ENCODE measurements at places on chromosomes 1 and 21.

- no peak for DNase-seq
These were observed 2.7 kb downstream of the ZBTB18 start for GRCh38 chr1:244053831-244054230.

DNA sequence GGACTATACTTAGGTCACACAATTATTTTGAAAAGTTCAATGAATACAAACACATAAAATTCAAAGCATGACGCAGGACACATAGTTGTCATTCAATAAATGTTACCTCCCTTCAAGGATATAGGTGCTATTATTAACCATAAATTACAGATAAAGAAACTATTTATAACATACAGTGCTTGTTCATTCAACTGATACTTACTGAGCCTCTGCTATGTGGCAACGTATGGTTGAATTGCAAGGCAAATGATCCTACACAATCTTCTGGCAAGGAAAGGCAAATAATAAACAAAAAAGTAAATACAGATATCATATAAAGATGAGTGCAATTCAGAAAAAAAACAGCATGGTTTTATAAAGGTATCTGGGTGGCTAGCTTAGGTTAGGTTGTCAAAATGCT is 614.7 kb downstream of the LTN1 start:
- DNase-seq: no peak

- DNase-seq: no peak
These were observed 110.8 kb downstream of the GREM2 start for GRCh38 chr1:240501115-240501514.

DNA sequence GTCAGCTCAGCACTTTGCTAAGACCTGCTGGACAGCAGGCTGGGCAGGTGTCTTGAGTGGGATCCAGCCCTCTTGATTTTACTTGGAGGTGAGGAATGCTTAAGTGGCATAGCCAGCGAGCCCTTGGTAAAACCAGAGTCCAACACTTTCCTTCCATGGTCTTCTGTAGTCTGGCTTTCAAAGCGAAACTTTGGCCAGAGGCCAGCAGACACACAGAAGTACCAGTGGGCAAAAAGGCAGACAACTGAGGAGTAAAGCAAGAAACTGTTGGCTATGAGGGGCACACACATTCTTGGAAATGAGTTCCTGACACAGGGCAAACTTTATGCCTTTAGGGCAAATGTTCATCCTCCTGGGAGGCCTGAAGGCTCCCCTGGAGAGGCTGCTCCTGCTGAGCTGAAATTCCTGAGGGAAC is 281.0 kb upstream of the POU3F1 start:
- no peak for DNase-seq

GRCh38 chr1:53521924-53522552 is 62.8 kb downstream of the DMRTB1 start:
- no peak for DNase-seq

DNA sequence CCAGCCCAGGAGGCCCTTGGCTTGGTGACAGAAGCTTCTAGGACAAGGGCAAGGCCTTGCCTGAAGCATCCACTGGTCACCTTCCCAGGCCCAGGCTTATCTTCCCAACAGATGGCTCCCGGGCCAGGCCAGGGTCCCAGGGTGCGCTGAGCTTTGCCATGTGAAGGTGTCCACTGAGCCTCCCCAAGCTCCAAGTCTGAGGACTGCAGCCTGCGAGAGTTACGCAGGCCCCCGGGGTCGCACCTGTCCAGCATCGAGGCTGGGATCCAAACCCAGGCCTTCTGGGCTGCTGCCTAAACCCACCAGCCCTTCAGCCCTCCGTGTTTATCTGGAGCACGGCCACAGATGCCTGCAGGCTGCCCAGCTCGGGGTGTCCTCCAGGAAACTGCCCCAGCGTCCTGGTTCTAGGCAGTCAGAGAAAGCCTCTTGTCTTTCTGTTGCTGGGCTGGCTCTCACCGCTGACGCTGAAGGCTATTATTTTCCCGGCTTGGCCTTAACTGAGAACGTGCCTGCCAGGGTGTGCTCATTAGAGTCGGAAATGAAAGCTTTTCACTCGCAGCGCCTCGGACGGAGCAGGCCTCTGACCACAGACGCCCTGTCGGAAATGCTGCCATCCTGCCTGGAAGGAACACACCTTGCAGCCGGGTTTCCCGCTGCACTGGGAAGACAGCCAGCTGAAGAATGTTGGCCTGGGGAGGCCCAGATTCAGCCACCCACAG is 71.4 kb downstream of the MEGF6 start:
- DNase-seq: no peak

DNA sequence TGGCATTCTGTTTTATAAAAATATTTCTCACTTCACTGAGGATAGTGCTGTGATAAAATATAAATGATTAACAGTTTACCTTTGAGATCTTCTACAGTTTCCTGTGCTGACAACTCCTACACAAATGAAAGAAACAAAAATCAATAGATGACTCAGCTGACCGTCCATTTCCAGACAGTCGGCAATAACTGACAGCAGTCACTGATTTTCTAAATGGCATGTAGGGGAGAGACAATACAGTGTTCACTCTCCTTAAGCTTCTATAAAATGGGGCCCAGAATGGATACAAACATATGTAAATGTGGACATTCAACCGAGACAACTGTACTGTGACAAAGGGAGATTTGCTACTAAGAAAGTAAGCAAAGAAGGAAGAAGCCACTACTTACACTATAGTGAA is 34.3 kb downstream of the PCNX2 start:
- DNase-seq: no peak

DNA sequence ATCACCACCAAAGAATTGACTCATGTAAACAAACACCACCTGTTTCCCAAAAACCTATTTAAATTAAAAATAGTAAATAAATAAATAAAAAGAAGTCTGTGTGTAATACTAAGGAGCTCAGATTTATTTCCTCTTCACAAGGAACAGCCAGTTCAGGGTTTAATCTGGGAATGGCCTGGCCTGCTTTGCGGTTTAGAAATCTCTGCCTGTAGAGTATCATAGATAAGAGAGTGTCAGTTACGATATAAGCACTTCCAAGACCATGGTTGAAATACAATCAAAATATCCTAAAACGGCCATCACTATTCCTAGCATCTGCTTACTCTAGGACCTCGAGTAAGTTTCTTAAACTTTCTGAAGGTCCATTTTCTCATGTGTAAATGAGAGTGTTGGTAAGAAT is 274.4 kb downstream of the PLPP3 start:
- DNase-seq: no peak

DNA sequence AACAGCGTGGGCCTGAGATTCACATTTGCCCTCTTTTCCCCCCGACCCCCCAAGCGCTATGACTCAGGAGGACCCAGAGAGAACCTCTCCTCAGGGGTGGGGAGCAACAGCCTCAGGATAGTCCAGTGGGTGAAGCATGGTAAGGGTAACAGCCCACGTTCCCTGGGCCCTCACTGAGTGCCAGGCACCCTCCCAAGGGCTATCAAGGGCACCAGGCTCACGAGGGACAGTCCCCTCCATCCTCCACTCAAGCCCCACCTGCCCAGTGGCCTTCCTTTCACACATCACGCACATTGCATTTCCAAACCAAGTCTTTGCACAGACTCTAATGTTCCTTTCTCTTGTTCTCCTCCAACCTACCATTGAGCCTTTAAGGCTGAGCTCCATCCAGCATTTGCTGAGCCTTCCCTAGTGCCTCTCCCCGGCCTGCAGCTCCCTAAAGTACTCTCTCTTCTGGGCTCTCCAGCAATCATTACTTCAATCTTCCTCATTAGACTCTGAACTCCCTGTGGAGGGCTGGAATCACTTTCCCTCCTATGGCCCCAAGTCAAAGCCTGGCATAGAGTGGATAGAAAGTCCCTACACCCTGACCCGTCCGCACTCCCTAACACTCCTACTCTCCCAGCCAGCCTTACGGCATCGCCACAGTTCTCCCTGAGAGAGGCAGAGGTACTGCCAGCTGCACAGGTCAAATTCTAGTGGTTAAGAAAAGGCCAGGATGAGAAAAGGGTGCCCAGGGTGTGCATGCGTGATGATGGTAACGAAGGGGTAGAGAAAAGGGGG is 1.0 kb downstream of the AKR7A2 start:
- DNase-seq: no peak

DNA sequence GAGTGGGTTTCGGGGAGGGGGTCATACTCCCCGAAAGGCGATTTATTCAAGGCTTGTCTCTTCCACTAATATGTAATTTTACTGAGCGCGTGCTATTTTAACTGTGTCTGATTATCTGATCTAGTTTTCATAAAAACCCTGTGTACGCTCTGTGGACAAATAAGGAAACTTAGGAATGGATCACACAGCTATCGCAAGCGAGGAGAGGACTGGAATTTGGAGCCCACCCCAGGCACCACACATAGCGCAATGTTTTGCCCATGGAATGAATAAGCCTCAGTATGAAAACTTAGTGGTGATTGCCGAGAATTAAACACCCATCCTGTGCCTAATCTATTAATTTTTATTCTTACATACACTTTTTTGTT is 9.8 kb upstream of the RAB42 start:
- no peak for DNase-seq

All from MG63 (cell line).